ENCODE measurements at places on chromosomes 3 and 15.

DNA sequence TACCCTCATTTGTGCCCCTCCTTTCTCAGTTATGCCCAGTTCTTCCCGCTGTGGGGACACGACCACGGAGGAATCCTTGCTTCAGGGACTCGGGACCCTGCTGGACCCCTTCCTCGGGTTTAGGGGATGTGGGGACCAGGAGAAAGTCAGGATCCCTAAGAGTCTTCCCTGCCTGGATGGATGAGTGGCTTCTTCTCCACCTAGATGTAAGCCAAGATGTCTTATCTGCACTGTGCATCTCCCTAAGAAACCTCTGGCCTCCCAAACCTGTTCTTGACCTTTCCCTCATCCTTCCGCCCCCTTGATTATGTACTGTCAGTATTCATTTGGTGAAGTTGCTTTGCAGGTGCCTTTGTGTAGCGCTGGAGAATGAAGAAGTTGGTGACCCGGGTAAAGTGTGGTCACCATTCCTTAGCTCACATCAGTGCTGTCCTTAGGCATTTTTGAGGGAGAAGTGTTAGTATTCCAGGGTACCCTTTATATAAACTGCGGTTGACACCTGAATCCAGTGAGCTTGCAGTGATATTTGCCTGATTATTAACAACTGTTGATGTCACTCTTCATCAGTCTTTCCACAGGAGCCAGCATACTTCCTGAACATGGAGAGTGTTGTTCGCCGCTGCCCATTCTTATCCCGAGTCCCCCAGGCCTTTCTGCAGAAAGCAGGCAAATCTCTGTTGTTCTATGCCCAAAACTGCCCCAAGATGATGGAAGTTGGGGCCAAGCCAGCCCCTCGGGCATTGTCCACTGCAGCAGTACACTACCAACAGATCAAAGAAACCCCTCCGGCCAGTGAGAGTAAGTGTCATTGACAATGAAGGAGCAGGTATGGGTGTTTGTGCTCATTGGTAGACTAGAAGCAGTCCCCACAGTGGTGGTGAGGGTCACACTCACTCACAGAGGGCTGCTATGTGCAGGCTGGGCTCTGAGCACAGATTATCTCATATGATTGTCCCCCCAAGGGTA lies 966 bp downstream of the ALAS1 start:
- no peak for DNase-seq

GRCh38 chr15:91813924-91814323 lies 39.6 kb upstream of the SLCO3A1 start:
- no peak for DNase-seq

GRCh38 chr15:70035051-70035718 lies 62.5 kb downstream of the TLE3 start:
- no peak for DNase-seq

DNA sequence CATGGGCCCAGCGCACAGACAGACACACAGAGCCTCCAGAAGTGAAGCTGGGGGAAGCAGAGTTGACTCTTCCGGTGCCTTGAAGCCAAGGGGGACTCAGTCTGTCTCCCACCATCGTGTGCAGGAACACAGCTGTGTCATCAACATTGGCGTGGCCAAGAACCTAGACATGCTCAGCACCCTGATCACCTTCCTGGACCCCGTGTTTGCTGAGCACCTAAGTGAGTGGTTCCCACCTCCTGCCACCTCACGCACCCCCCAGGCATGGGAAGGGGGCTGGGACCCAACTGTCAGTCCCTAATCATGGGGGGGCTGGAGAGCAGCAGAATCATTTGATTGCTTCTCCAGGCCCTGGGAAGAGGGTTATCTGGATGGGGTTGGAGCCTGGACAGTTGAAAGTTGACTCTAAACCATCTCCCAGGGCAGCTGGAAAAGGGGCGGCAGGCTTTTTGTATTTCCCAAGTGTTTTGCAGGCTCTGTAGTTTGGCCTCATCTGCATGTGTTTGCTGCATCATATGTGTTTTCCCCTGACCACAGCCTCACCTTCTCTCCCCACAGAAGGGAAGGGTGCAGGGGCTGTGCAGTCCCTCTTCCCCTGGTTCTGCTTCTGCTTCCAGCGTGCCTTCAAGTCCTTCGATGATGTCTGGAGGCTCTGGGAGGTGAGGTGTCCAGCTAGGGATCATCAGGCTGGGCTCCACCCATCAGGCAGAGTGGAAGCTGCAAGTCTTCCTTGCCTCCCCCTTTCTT lies 12.8 kb downstream of the TBC1D21 start:
- DNase-seq = no peak

Data from NCI-H446 (cell line).